ENCODE measurements at places on chromosomes 2 and 18.

- DNase-seq: no peak
These were observed 758 bp downstream of the RIF1 start for GRCh38 chr2:151410485-151410834.

DNA sequence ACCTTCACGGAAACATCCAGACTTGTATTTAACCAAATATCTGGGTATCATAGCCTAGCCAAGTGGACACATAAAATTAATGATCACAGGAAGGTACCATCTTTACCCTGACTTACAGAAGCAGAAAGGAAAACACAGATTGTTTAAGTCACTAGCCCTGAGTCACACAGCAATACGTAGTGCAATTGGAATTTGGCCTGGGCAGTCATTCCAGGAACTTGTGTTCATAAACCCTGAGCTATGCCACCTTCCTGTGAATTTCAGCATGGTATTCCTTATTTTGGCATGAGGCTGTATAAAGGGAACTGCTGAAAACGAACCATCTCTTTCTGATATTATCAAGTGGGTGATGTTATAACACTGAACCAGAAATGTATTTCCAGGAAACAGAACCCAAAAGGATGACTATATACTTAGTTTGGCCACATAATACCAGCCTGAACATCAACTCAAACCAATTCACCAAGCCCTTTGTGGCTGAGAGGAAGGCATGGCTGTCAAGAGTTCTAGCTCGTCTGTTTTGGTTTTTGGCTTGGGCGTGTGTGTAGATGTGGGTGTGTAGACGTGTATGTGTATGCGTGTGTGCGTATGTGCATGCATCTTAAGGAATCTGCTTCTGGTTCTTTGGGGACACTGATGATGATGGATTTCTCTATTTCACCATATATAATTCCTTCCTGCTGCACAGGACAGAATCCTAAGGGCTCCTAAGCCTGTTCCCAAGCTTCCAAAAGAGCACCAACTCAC, 533.4 kb upstream of the ID2 start:
- DNase-seq: no peak

- DNase-seq: no peak
These were observed 25.3 kb downstream of the MMADHC start for GRCh38 chr2:149562324-149562723.

GRCh38 chr18:3985664-3986063, 469.4 kb downstream of the DLGAP1 start:
- DNase-seq: no peak

GRCh38 chr2:109239720-109240119, 110.7 kb downstream of the SH3RF3 start:
- DNase-seq: no peak
